ENCODE measurements at places on chromosomes 11 and 22. TPM values are rescaled to one million over a fixed set of nuclear protein-coding genes. Genes with fewer than 3 reads are reported as not detected.

DNA sequence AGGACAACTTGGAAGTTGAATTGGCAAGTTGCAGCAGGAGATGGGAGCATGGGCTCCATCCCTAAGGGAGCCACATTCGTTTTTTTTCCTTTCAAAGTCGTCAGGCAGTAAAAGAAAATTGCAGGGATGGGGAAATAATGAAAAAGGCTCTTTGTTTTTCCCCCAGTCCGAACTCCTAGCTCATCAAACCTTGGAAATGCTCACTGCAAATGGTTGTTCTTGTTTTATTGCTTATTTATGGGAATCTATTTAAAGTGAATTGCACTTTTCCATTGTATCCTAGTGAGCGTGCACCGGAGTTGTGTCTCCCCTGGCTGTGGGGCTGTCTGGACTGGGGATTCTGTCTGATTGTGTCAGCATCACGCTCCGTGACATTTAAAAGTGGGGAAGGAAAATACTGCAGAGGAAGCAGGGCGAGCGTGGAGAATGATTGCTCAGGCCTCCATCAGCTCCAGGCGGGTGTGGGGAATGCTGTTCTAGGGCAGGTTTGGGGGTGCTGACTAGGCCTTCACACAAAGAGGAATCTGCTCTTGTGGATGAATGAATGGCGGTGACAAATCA is 306.4 kb downstream of the KIRREL3 start:
- no peak for ATAC-seq

The DDIAS gene
- total RNA-seq: 1.6 TPM

GRCh38 chr11:63660972-63661371 is 10.2 kb downstream of the ATL3 start:
- ATAC-seq: no peak

DNA sequence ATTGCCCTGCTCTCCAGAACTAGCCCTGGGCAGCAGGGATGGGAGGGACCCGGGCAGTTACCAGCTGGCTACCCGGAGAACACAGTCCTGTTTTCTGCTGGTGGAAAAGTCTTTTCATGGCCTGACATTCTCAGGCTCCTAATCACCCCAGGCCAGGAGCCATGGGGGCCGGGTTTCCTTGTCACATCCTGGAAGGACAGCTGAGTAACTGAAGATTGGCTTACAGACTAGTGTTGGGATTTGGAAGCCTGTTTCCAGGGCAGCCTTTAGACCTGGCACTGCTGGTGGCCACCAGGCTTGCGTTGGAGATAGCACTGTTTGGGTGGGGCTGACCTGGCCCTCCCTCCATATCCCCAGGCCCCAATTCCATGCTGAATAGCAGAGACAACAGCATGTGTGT is 349.0 kb downstream of the CTTN start:
- no peak for ATAC-seq

- no peak for ATAC-seq
Observed at GRCh38 chr22:46663001-46663400, 42.8 kb downstream of the GRAMD4 start.

- no peak for ATAC-seq
Observed at GRCh38 chr11:2507945-2508749, 63.3 kb downstream of the KCNQ1 start.

- no peak for ATAC-seq
Observed at GRCh38 chr11:33575311-33575710, 125.3 kb downstream of the C11orf91 start.

DNA sequence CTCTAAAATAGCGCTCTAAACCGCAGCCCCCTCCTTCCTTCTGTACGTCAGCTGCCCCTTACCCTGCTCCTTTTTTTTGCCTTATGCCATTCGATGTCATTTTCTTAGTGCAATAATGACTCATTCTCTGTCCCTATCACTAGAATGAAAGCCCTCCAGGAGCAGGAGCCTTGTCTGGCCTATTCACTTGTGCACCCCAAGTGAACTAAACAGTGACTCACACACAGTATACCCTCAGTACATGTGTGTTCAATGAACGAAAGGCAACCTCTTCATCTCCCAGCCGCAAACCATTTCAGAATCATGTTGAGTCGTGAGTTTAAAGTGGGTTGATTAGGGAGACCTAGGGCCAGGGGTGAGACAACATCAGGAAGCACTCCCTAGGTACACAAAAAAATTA is 50.7 kb upstream of the SPATA19 start:
- no peak for ATAC-seq

The MFNG gene
- 13.1 TPM for total RNA-seq

GRCh38 chr11:70862093-70862492 is 390.3 kb downstream of the SHANK2 start:
- ATAC-seq: no peak

GRCh38 chr11:113398669-113399430 is 11.3 kb downstream of the ANKK1 start:
- no peak for ATAC-seq

The TRIM51 gene
- total RNA-seq: not detected

The MYOD1 gene
- not detected for total RNA-seq

- no peak for ATAC-seq
Observed at GRCh38 chr22:49094151-49094550, 733.5 kb downstream of the BRD1 start.

DNA sequence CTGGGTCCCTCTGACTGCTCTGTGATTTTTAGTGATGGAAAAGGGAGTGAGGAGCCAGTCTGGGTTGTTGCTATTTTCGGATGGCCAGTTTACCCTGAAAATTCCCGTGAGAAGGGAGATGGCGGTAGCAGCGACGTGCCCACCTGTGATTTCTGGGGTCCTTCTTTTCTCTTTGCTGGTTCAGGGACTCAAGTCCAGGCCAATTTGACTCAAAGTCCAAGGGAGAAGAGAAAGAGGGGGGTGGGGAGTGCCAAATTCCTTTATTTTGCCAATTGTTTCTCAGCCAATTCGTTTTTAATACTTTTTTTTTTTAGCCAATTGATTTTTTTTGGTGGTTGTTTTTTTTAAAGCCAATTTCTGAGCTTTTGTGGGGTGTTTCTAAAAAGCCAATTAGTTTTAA is 6.9 kb downstream of the IGF2 start:
- no peak for ATAC-seq

- ATAC-seq: no peak
Observed at GRCh38 chr22:39832627-39833074, 60.9 kb downstream of the ENTHD1 start.

DNA sequence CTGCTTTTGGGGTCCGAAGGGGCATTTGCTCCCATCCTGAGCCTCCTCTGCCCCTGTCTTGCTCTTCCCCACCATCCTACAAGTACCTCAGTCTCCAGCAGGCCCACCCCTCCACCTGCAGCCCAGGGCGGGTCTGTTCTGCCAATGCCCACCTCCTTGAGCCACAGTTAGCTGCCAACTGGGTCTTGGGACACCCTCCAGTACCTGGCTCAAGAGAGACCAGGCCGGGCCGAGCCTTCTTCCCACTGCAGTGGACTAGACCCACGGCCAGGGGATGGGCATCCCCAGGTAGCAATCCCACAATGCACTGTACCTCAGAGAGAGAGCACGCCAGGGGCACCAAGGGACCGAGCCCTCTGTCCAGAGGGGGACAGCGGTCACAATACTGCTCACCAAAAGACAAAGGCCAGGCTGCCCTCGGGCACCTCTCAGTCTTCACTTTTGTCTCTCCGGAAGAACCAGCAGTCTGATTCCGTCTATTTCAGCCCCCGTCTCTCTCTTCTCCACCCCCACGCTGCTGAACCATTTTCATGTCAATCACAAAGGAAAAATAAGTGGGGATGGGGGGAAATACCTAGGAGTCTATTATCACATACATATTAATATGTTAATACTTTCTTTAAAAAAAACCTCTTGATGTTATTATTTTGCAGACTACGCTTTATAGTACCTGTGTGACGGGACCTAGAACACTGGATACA is 51.7 kb downstream of the SYT13 start:
- no peak for ATAC-seq

GRCh38 chr11:68137833-68138232 is 16.6 kb upstream of the CHKA start:
- no peak for ATAC-seq

DNA sequence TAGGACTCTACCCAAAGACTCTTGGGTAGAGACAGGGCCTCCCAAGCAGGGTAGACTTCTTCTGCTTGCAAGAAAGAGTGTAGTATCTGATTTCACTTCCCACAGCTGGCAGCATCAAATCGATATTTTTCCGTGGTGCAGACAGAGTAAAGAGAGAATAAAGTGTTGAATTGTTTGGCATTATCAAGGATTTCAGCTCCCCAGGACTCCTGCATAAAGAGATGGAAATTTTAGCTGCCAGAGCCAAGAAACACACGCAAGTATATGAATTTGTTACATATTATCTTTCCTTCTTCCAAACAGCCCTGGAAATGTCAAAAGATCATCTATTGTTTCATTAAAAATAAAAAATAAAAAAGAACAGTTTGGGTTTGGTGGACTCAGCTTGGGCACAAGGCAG is 136.8 kb downstream of the PKNOX2 start:
- ATAC-seq: no peak

DNA sequence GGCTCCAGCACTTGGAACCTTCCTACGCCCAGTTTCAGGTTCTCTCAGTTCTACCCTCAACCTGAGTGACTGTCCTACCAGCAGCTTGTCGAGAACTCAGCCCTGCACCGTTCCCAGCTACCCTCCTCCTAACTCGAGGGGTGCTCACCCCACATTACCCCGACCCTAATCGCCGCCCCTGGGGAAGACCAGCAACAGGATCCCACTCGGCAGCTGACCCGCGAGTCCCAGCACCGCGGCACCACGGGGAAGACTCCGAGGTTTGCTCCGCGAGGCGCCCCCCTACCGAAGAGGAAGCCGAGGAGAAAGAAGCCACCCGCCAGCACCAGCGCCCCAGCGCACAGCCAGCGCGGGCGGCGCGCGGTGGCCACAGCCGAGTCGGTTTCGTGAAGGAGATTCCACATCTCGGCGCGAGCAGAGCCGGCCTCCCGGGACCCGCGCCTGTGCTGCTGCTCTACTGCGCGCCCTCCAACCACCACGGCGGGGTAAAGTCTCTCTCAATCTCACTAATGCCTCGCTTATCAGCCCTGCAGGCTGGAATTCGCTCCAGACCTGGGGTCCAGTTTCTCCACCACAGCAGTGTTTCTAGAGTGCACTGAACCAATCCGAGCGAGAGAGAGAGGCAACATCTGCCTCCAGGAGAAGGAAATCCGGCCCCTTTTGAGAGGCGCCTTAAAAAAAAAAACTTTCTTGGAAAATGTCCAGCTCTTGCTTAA is at the start of gene FOLH1:
Gene FOLH1, minus strand, starts transcription at position 597 of the 716 bp plus-strand sequence. Its CDS starts 193 bp downstream, at position 404.
- peak; percentile 60 for ATAC-seq

The TUBA8 gene
- total RNA-seq: 12.6 TPM

GRCh38 chr11:86551288-86552092 is 120.9 kb downstream of the ME3 start:
- peak; percentile 31 for ATAC-seq

DNA sequence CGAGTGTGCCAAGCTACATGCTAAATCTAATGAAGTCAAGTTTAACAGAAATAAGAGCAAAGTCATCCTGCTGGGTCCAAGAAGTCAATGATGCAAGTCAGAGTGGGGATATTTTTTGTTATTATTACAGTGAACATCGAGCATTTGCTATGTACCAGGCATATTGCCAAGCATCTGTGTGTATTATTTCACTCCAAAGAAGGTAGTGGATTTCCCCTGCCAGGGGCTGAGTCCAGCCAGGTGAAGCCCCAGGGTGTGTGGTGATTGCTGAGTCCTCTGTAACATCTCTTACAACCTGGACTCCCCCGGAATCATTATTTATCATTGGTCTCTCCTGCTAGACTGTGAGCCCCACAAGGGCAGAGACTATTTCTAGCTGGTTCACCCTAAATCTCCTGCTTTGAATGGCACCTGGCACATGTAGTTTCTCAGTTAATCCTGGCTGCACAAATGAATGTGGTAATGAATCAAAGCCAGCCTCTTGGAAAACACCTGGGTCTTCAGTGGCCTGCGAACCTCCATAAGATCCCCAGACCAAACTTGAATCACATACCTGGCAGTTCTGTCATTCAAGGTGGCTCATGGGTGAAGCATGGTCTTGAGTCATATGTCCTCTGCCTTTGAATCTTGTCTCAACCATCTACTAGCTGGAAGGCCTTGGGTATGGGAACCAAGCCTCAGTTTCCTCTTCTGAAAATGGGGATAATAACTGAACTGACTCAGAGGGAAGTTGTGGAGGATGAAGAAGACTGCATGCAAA is 549.2 kb downstream of the MIAT start:
- ATAC-seq: no peak

- peak; percentile 91 for ATAC-seq
Observed at GRCh38 chr11:126282736-126283591, at the start of gene TIRAP. TSS of gene TIRAP (plus strand) at chr11:126283093. CDS start at chr11:126290895, 7,802 bp downstream.

DNA sequence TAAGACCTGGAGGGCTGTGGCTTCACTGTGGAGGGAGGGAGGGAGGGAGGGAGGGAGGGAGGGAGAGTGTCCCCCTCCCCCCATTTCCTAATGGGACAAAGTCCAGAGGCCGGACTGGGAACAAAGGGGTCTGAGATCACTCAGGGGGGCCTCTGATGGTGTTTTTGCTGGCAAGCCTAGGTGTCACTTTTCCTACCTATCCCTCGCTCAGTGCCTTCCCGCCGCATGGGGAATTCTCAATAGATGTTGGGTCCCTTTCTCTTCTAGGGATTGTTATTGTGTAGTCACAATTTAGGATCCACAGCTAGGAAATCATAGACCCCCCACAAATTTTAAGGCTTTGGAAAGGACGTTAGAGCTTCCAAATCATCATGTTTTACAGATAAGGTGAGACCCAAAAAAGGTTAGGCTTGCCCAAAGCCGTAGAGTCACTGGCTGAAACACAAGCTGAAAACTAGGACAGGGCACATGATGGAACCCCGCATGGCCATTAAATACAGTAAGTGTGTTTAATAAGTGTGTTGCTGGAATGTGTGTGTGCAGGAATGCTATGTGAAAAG is 4.8 kb upstream of the FTH1 start:
- ATAC-seq: no peak

The PLA2G3 gene
- not detected for total RNA-seq

The MS4A6A gene
- 119 TPM for total RNA-seq

The SPDYC gene
- not detected for total RNA-seq

DNA sequence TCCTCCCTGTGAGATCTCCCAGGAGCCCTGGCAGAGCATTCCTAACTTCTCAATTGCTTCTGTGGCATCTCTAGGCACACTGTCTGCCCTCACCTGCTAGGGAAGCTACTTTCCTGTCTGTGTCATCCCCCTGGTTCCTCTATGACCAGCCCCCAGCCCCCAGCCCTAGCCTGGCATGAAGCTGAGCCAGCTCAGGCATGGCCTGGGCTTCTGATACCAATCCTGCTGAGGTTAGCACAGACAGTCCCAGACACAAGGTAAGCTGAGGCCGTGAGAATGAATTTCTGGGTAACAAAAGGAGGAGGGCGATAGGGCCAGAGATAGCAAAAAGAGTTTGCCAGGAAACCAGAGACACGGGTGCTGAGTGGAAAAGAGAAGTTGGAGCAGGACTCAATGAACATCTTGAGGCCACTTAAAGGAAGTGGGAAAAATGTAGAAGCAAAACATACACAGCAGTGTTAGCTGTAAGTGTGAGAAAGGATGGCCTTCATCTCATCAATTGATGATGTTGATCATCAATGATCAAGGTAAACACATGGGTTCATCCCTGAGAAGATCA is 87.6 kb upstream of the PICALM start:
- no peak for ATAC-seq

- peak; percentile 81 for ATAC-seq
Observed at GRCh38 chr11:59463190-59463641, 6.5 kb downstream of the OR4D6 start.

- ATAC-seq: no peak
Observed at GRCh38 chr22:31647523-31648320, 14.3 kb downstream of the PISD start.
